ENCODE measurements at places on chromosomes 4 and X.

- no peaks in the 10 kb centered on the region for H3K4me1 ChIP-seq
- H3K36me3 ChIP-seq = no peaks in the 10 kb centered on the region
- no peak overlapping the region for H3K27ac ChIP-seq
These were observed 177.7 kb downstream of the CRLF2 start for GRCh38 chrX:1034717-1035116.

DNA sequence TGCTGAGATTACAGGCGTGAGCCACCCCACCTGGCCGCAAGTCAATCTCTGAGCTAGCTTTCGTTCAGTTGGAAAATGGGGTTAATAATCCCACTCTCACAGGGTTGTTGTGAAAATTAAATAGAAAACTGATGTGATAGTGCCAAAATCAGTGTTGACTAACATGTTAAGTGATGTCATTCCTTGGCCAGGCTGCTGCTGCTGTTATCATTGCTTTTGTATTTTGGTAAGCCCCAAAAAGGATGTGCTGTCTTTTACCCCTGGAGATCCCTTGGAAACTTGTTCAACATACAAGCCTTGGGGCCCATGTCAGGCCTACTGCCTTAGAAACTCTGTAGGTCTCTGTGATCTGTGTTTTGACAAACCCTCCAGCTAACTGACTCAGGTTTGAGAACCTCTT lies 106.3 kb downstream of the AFF1 start:
- H3K4me1 ChIP-seq = peaks cover 45% of the 10 kb centered on the region
- H3K27me3 ChIP-seq = no peaks in the 10 kb centered on the region
- no peak overlapping the region for H3K4me3 ChIP-seq
- peak overlapping the region; percentile 54 for H3K27ac ChIP-seq
- H3K36me3 ChIP-seq = no peaks in the 10 kb centered on the region

DNA sequence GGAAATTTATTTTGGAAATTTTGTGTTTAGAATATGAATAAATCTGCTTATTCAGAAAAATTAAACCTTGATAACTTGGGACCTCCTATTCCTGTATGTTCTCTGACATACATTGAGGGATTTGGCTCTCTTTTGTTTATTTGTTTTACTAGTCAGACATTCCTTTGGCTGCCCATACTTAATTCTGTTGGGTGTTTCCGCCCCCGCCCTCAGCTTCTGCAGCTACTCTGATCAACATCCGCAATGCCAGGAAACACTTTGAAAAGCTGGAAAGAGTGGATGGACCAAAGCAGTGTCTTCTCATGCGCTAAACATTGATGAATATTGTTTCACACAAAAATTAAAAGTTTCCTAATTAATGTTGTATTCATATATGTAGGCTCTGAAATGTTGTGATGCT lies 40.5 kb downstream of the RRAGB start:
- no peaks in the 10 kb centered on the region for H3K27me3 ChIP-seq
- H3K36me3 ChIP-seq = peaks cover 16% of the 10 kb centered on the region
- DNase-seq = no peak
- no peaks in the 10 kb centered on the region for H3K4me1 ChIP-seq
- no peak overlapping the region for H3K4me3 ChIP-seq

DNA sequence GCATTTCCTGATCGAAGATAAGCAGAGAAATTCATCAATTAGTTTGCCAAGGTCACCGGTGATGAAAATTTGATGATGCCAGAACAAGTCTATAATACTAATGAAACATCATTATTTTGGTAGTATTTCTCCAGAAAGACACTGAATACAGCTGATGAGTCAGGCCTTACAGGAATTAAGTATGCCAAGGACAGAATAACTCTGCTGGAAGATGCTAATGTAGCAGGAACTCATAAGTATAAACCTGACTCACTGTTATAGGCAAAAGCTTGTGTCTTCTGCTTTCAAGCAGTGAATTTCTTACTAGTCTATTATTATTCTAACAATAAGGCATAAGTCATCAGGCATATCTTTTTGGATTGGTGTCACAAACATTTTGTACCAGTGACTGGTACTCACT lies 1825.1 kb upstream of the IGFBP7 start:
- no peak for DNase-seq
- peaks cover 6% of the 10 kb centered on the region for H3K36me3 ChIP-seq
- H3K4me3 ChIP-seq = no peak overlapping the region
- no peaks in the 10 kb centered on the region for H3K4me1 ChIP-seq
- H3K27ac ChIP-seq = no peak overlapping the region
- H3K27me3 ChIP-seq = no peaks in the 10 kb centered on the region

DNA sequence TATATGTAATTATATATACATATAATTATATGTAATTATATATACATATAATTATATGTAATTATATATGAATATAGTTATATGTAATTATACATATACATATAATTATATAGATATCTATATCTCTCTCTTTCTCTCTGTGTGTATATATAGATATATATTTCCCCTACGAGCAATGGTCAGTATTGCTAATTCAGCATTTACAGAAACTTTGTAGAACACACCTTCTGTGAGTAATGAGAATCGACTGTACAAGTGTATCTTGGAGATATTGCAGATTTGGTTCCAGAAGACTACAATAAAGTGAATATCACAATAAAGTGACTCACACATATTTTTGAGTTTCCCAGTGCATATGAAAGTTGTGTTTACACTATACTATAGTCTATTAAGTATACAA lies 33.7 kb downstream of the GALNTL6 start:
- no peaks in the 10 kb centered on the region for H3K4me1 ChIP-seq
- H3K36me3 ChIP-seq = no peaks in the 10 kb centered on the region
- DNase-seq = no peak

- H3K36me3 ChIP-seq = no peaks in the 10 kb centered on the region
- no peak overlapping the region for H3K27ac ChIP-seq
- peaks cover 28% of the 10 kb centered on the region for H3K27me3 ChIP-seq
- DNase-seq = no peak
- peaks cover 7% of the 10 kb centered on the region for H3K4me1 ChIP-seq
- no peak overlapping the region for H3K4me3 ChIP-seq
These were observed 288.3 kb downstream of the ZNF674 start for GRCh38 chrX:46256875-46257274.
